Stimulated activated CD4-positive, alpha-beta T cell treated with anti-CD3 and anti-CD28 coated beads, Interleukin-2, amount 100 ng/mL, for 24 hours (primary cell): ENCODE measurements at places on chromosomes 5 and 9.

- no peak for DNase-seq
These were observed 9.7 kb downstream of the SH3TC2 start for GRCh38 chr5:149053072-149053695.

DNA sequence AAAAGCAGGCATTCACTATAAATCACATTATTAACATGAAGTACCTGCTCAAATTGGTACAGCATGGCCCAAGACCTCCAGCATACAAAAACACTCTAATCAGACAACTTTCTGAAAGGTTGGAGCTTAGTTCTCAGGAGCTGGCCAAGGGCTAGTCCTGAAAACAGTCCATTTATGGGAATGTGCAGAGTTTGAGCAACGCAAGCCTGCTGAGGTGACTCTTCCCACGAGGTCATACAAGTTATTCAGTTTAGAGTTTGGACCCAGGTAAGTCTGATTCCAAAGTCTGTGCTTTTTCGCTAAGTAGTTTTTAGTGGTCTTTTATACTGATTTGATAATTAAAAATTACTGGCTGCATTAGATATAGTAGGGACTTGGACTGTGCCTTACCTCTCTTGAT is 52.6 kb downstream of the AP3S1 start:
- DNase-seq, result no peak

GRCh38 chr5:37871023-37871815 is 31.4 kb upstream of the GDNF start:
- DNase-seq, result no peak

GRCh38 chr9:112867275-112867991 is 23.2 kb downstream of the SLC46A2 start:
- DNase-seq, result no peak

DNA sequence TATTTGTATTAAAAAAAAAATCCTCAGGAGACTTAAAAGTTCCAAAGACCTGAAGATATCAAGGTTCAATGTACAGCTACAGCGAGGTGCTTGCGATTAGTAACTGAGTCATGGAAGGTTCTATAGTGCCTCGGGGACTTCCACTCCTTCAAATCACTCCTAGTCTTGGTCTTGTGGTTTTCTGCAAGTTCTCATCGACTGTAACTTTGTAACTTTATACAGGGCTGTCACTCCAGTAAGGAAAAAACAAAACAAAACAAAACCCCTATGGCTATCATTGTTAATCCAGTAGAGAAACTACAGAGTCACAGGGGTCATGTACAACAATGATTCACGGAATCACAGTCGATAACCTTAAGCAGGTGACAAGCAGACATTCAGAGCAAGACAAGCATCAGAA is 39.8 kb upstream of the SELENOP start:
- no peak for DNase-seq

GRCh38 chr5:116454417-116454927 is 120.2 kb downstream of the SEMA6A start:
- no peak for DNase-seq

DNA sequence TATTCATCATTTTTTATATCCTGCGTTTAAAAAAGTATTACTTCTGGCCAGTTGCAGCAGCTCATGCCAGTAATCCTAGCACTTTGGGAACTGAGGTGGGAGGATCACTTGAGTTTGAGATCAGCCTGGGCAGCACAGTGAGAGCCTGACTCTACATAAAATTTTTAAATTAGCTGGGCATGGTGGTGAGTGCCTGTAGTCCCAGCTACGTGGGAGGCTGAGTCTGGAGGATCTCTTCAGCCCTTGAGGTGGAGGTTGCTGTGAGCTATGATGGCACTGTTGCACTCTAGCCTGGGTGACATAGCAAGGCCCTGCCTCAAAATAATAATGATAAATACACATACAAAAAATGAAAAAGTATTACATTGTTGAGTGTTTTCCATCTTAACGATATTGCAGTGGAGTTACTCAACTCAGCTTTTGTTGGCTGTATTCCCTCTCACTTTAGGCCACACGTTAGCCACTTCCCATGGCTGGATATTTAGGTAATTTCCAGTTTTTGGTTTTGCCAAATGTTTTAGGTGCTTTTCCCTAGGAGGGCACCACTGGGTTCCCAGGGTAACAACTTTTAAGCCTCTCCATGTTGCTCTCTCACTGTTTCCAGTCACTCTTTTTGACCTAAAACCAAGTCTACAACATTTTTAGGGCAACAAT is 20.6 kb downstream of the SHB start:
- DNase-seq, result no peak

- no peak for DNase-seq
These were observed 10.5 kb downstream of the EXD3 start for GRCh38 chr9:137412431-137412830.

GRCh38 chr9:27467486-27467885 is 56.6 kb upstream of the IFNK start:
- DNase-seq, result no peak

GRCh38 chr5:91382530-91383026 is 539 bp downstream of the ARRDC3 start:
- peak; percentile 24 for DNase-seq

DNA sequence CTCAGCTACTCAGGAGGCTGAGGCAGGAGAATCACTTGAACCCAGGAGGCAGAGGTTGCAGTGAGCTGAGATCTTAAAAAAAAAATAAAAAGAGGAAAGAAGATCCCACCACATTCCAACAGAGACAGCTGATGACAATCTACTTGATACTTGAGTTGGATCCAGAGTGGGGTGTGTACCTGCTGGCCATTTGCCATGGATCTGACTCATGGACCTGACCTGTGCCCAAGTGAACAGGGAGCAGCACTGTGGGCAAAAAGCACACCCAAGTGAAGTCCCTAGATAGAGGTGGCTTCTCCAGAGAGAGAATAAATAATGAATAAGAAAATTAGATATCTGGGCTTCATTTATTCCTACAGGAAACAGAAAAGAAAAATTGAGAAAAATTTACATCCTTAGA is 81.2 kb upstream of the MIER3 start:
- DNase-seq, result no peak

GRCh38 chr9:89536145-89536574 is 38.2 kb upstream of the SEMA4D start:
- DNase-seq, result no peak

GRCh38 chr5:57776035-57776434 is 293.4 kb upstream of the ACTBL2 start:
- DNase-seq, result no peak

- DNase-seq, result no peak
These were observed 89.2 kb upstream of the IL33 start for GRCh38 chr9:6126377-6126776.

DNA sequence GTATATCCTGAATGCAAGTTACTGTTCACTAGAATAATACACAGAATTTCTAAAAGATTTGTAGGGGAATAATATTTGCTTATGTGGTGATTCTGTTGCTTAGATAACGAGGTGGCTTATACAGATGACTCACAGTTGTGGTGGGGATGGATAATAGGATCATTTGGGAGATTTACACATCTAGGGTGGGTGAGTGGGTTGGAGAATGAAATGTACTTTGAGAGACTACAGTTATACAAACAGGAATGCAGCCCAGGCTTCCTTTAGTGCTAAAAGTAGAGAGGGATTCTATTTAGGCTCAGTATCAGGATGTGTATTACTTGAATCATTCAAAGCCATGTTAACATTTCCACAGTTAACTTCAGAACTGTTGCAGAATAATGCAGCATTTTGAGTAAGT is 1.8 kb downstream of the CTXN3 start:
- DNase-seq, result no peak

DNA sequence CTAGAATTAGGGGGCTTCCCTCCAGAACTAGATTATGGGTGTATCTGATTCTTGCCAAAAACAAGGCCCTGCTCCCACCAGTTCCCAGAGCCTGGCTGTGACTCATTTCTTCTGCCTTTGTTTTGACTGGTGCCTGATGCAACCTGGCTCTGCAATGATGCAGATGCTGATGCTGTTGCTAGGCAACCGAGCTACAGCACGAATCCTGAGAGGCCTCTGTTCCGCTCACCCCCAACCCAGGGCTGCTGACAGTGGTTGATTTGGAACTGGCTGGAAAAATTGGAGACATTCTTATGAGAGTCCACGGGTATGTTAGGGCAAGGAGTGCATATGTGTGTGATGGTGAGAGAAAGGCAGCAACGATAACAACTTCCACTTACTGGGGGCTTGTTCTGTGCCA is 100.3 kb downstream of the NSG2 start:
- peak; percentile 6 for DNase-seq

GRCh38 chr5:60077292-60077691 is 183.8 kb upstream of the PDE4D start:
- no peak for DNase-seq

- DNase-seq, result no peak
These were observed 76.2 kb upstream of the NTRK2 start for GRCh38 chr9:84593352-84593751.

DNA sequence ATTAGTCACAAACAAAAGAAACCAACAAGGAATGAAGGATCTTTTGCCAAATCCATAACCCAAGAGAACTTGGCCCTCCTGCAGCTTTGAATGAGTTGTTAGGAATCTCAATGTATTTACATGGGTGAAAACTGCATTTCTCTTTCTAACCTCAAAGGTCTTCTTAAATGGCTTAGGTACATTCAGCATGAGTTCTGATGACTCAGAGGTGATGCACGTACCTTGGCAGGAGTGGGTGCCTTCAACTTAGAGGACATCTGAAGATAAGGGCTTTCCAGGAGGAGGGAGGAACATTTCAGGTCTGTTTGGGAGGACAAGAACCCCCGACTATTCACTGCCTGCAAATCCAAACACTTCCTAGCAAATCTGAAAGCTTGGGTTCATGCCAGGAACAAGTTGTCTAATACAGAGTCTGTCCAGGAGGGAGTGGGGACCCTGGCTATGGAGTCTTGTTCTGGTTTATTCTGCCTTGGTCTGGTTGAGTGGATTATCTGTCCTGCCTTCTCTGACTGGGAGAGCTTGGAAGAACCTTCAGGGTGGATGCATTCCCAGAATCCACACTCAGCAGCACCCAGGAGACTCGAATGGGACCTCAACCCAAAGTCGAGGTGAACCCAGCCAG is 65.7 kb downstream of the IRX2 start:
- no peak for DNase-seq

DNA sequence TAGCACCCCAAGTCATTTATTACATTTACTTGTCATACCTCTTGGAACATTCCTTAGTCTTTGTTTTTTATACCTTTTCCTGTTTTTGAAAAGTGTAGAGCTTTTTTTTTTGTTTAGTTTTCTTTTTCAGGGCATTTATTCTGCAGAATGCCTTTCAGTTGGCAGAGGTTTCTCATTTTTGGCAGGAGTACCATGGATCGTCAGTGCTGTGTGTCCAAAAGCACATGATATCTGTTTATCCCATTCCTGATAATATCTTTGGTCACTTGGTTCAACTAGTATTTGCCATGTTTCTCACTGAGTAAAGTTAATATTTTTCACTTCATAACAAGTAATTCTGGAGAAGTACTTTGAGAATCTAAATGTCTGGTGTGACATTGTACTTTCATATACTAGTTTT is 10.7 kb downstream of the OGN start:
- DNase-seq, result no peak
